Stimulated activated CD4-positive, alpha-beta T cell treated with anti-CD3 and anti-CD28 coated beads, TNF-alpha, amount 100 ng/mL, for 1 hour (primary cell): ENCODE measurements at places on chromosomes 1 and 21.

DNA sequence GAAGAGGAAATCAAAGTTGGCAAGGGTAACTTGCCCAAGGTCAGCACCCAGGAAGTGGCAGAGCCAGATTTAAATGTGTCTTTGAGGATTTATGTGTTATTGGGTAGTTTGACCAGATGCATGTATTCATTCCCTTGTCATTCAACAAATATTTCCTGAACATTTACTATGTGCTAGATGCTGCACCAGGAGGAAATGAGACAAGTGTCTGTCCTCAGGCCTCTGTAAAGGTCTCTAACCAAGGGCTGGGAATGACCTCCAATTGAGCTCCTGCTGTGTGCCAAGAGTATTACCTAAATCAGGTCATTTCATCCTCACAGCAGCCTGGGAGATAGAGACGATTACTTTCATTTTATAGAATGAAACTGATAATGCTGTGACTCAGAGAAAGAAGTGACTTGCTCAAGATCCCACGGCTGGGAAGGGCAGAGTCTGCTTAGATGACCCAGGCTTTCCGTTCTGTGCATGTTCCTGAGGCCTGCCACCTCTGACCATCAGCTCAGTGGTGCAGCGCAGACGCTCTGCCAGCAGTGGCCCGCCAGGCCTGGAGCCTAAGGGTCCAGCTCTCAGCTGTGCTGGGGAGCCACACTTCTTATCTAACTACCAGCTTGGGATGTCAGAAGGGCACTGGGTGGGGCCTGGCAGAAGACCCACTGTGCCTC lies 3.5 kb upstream of the TTC22 start:
- DNase-seq, result no peak

- DNase-seq, result no peak
Measured at GRCh38 chr1:115429241-115429640, 91.2 kb upstream of the NGF start.

GRCh38 chr1:201536558-201536957 lies 2.4 kb upstream of the NAV1 start:
- no peak for DNase-seq

- DNase-seq, result no peak
Measured at GRCh38 chr1:204174958-204175357, 8.8 kb upstream of the REN start.

GRCh38 chr1:76053021-76053420 lies 21.5 kb upstream of the ST6GALNAC3 start:
- DNase-seq, result no peak
